SW480 (cell line): ENCODE measurements at places on chromosomes 13 and 19.

- no peak for DNase-seq
Measured at GRCh38 chr13:98134901-98135300, 8.0 kb upstream of the FARP1 start.

- DNase-seq: no peak
Measured at GRCh38 chr19:3807131-3807480, 20.9 kb upstream of the MATK start.

DNA sequence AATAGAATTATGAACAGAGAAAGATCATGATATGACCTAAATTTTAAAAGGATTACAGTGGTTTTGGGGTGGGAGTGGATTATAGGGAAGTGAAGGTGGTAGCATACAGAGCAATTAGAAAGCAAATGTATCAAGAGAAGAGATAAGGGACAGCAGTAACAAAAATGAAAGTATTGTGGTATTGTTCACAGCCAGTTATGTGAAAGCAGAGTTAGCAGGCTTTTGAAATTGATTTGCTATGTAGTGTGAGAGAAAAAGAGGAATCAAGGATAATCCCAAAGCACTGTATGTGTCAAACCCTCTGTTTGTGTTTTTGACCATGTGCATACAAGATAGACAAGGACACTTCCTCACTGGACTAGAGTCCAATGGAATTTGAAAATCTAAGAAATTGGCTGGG is 1721.4 kb downstream of the PCDH9 start:
- no peak for DNase-seq

DNA sequence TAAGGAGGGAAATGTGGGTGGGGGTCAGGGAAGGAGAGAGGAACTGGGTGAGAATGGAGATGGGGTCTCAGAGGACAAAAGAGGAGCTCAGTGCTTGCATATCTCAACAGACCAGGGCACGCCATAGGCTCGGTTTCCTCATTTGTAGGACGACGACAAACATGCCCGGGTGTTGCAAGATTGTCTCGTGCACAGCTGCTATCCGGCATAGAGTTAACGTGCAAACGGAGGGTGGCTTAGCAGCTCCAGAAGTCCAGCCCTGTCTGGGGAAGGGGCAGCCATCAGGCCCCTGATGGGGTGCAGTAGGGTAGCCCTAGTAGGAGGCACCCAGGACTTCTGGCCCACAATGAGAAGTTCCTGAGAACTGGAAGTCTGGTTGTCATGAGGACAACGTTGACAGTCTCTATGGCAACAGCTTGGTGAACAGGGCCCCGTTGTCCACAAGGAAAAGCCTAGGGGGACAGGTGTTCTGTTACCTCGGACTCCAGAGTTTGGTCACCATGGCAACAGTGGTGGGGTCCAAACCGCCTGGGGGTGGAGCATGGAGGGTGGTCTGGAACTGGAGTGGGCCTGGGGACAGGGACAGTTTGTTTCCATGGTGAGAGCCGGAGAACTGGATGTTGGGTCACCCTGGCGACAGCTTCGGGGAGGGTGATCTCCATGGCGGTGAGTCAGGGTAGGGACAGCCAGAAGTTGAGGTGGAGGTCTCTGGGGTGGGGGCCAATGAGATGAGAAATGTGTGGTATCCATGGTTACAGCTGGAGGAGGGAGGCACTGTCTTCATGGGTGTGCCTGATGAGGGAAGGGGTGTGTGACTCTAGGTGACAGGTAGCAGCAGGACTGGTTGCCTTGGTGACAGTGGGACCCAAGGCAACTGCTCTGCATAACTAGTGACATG is 16.8 kb downstream of the TM6SF2 start:
- peak; percentile 29 for DNase-seq

DNA sequence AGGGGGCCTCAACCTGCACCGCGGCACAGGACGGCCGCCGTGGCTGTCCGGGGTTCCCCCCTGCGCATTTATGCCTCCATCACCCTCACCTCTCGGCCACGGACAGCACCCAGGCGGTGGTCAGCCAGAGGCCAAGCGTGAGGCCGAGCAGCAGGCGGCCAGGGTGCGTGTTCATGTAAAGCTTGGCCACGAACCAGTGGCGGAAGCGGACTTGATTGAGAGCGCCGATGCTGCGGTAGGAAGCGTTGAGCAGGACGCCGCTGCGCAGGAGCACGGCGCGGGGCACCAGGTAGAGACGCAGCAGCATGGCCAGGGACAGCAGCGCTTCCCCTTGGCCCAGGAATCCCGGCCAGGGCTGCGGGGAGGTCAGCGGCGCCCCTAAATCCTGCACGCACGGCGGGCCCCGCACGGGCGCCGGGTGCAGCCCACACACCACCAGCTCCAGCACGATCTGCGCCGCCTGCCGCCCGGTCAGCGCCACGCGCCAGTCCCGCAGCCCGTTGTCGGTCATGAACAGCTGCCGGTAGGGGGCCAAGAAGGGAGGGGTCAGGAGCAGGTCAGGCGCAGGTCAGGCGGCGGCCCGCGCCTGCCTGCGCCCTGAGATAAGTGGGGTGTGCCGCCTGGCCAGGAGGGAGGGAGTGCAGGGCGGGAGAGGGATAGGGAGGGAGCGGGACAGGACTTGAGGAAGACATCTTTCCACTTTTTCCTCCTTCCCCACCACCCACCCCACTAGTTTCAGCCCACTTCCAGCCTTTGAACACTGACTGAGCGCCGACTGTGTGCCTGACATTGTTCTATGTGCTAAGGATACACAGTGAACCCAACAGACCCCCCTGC is 6.5 kb downstream of the KCNN4 start:
- no peak for DNase-seq

- no peak for DNase-seq
Measured at GRCh38 chr13:22002893-22003292, 332.0 kb downstream of the FGF9 start.

DNA sequence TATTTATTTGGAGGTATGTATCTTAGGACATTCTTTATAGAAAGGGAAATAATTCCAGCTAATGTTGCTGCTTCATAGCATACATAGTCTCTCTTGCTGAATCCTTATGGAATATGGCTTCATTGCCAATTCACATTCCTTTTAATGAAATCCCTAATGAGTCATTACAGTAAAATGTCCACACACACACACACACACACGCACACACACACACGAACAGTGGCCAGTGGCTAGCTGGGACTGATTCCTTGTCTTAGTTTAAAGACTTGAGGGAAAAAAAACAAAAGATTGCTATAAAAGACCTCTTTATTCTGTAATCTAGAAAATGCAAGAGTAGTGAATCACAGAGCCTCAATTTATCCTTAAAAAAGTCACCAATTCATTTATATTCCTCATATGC is 301.6 kb downstream of the SLITRK6 start:
- DNase-seq: peak; percentile 31

- DNase-seq: no peak
Measured at GRCh38 chr19:38561658-38562057, 56.1 kb downstream of the MAP4K1 start.

DNA sequence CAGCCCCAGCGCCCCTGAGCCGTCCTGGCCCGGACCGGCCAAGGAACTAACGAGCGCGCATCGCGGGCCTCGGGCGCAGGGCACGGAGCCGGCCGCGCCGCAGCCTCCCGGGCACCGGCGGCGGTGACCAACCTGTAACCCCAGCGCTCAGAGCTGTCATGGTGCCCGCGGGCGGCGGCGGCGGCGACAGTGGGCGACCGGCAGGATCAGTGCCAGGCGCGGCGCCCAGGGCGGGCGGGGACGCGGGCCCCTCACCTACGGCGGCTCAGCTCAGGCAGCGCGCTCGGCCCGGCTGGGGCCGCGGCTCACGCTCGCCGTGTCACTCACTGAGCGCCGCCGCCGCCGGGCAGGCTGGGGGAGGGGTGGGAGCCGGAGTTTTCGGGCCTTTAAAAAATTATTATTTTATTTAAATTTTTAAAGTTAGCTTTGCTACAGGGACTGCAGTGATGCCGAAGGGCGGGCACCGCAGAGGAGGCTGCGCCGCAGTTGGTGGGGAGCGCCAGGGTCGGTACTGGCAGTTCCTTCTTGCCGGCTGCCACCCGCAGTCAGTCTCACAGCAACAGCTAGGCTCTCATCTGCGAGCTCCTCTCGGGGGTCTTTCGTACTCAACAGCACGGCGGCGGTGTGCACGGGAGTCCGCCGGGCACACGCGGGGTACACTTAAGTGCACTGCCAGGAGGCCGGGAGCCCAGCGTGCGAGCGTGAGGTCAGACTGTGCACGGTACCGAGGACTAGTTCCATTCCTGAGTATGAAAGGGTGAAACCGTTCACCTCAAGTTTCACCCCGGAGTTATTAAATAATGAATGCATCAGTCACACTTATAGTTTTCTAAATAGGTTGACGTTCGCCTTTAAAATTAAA is at the start of gene NALCN:
NALCN (minus strand) TSS at position 328 of the 862 bp plus-strand sequence. CDS start 17,382 bp downstream, outside the sequence.
- no peak for DNase-seq

DNA sequence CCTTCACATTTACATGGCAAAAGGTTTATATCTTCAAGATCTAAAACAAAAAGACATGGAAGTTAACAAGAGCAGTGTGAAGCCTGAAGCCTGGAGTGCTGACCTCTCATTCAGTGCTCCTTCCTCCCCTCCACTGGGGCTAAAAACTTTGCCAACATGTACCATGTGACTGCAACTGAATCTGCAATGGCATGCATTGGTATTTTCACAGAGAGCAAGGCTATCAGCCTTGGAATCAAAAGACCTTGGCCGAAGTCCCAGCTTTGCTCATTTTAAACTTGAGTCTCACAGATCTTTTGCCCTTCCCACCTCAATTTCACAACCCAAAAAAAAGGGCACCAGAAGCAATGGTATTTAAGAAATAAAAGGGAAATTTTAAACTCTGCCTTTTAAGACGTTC is 325.1 kb downstream of the DCT start:
- DNase-seq: no peak

DNA sequence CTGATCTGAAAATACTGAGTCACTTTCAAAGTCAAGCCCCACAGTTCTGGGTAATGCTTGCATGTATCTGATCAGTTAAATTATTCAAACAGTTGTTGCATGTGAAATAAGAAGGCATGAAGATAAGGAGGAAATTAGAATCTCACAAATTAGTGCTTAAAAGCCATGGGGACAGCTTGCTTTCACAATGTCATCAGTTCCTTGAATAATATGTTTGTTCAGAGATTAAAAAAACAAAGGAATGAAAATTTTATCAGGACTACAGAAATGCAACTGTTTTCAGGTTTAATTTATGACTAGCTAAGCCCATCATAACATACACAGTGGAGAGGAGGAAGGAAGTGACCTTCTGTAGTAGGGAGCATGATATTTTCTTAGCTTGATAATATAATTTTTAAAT is 150.1 kb downstream of the OXGR1 start:
- no peak for DNase-seq

GRCh38 chr13:101626925-101627555 is 174.6 kb downstream of the ITGBL1 start:
- DNase-seq: no peak

DNA sequence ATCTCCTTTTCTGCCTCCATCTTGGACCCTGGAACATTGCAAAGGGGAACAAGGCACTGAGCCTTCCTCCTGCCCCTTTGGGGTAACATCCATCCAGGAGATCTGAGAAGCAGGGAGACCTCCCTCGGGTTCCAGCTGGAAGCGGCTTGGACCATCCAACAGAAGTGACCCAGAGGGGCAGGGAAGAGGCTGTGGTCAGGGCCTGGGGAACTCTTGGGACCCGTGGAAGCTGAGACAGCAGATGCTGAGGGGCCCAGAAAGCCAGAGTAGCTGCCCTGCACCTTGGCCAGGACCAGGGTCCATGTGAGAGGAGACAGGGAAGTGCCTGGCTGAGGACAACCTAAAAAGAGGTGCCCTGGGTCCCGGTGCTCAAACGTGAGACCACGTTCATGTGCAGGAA is 21.9 kb upstream of the KCTD15 start:
- DNase-seq: no peak

GRCh38 chr19:52191389-52191788 is 1.5 kb downstream of the PPP2R1A start:
- no peak for DNase-seq

- DNase-seq: no peak
Measured at GRCh38 chr13:48253849-48254248, 20.8 kb downstream of the ITM2B start.

DNA sequence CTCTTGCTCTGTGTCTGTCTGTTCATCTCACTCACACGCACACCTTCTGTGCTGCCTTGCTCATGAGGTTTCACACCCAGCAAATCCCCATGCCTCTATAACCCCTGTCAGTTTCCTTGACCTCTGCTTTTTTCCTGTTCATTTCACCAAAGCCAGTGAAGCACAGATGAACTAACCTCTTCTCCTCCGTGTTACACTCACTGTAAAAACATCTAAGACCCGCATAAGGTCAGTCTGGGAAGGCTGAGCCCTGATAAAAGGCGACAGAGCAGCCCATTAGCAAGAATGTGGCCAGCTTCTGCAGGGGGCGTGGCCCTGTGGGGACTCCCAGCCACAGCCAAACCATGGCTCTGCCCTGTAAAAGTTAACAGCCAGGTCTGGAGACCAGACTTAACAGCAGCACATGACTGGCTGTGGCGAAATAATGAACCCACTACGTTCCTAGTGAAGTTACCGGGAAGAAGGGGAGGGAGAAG is 42.8 kb upstream of the NPAS1 start:
- peak; percentile 57 for DNase-seq
